Fibroblast of pulmonary artery (primary cell): ENCODE measurements at places on chromosomes 3 and 15.

- peak; percentile 28 for DNase-seq
Measured at GRCh38 chr3:197518881-197519421, 36.8 kb downstream of the BDH1 start.

GRCh38 chr3:113054552-113054951 is 63.8 kb downstream of the GTPBP8 start:
- peak; percentile 79 for DNase-seq

DNA sequence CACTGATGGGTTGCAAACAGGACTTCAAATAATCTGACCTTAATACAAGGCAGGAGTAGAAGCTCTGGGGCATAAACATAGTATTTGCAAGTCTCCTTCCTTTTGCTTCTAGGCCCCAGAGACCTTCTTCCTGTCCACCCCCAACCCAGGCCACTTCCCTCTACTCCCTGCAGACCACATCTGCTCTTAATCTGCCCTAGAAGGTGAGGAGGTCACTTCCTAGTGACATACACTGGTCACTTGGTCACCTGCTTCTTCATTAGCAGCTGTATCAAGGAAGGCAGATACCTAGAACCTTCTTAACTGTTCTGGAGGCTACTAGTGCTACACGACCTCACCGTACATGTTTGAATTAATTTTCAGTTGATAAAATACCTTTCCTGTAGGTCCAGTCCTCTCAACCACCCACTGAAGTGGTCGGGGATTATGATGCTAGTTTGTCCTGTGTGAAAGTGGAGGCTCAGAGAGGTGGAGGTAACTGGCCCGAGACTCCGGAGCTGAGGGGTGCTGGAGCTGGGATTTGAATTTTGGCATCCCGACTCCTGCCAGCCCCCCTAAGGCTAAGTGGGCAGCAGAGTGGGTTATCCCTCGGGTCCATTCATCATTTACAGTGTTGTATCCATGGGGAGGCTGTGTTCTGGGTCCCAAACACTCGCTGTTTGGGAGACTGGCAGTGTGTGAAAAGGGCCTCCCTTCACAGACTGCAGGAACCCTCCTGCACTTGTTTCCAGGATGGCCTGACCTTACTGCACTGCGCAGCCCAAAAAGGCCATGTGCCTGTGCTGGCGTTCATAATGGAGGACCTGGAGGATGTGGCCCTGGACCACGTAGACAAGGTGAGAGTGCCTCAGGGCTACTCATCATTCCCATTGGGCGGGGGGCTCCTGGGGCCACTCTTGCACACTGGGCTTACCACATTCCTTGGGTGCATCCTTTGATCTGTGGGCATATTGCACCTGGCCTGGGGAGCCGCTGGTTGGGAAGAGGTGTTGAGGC is 13.9 kb downstream of the ANKDD1A start:
- DNase-seq, result no peak

GRCh38 chr3:195544634-195545033 is 1.5 kb upstream of the PPP1R2 start:
- peak; percentile 80 for DNase-seq

GRCh38 chr15:101660005-101660404 is 7.8 kb upstream of the TM2D3 start:
- DNase-seq, result no peak

GRCh38 chr15:29968099-29968894 is 114.5 kb upstream of the GOLGA8J start:
- no peak for DNase-seq
